Left ventricle myocardium superior (tissue), 1 donor: ENCODE measurements at places on chromosomes 6 and 20.

GRCh38 chr6:15458021-15458459, 204.8 kb downstream of the DTNBP1 start:
- no peak for DNase-seq

GRCh38 chr6:43695215-43695966, 7.8 kb upstream of the MRPS18A start:
- DNase-seq, result peak; percentile 52

GRCh38 chr6:131652472-131652871, 15.4 kb downstream of the ENPP3 start:
- DNase-seq, result no peak

- no peak for DNase-seq
Measured at GRCh38 chr6:105759946-105760345, 326.2 kb upstream of the PRDM1 start.

GRCh38 chr20:23130622-23131140, 44.6 kb upstream of the CD93 start:
- DNase-seq, result no peak
